WTC11 (cell line): ENCODE measurements at places on chromosomes 12 and 14.

DNA sequence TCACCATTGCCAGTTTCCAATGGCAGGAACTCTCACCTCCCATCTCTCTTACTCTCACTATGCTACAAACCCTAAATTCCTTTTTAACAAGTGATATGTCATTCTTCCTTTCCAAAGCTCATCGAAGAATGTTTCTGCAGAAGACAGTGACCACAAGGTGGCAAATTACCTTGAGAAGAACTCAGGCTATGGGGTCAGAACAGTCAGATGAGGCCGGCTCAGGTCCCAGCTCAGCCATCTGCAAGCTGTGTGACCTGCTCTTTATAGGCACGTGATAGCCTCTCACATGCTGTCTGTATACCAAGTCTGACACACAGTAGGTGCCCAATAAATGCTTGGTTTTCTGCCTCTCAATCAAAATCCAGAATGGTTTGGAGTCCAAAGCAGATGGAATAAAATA lies 80.7 kb downstream of the FOXN3 start:
- no peak for DNase-seq

DNA sequence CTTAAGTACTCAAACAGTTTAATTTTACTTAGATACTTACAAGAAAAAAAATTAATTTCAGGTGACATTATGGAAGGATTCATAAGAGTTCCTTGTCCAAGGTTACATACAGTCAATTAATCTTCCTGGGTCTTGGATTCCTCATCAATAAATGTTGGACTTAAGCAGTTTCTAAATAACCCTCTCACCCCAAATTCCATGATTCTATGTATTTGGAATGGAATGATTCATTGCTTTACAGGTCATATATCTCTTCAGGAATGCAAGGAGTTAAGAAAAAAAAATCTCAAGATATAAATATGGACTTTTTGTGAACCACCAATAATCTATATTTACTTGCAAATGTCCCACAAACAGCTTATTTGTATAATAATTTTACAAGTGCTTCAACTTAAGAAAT lies 84.2 kb upstream of the BMP4 start:
- DNase-seq, result no peak

GRCh38 chr12:128388461-128389000 lies 121.6 kb downstream of the TMEM132C start:
- no peak for DNase-seq

- DNase-seq, result no peak
Measured at GRCh38 chr12:88868050-88868449, 287.8 kb upstream of the KITLG start.

DNA sequence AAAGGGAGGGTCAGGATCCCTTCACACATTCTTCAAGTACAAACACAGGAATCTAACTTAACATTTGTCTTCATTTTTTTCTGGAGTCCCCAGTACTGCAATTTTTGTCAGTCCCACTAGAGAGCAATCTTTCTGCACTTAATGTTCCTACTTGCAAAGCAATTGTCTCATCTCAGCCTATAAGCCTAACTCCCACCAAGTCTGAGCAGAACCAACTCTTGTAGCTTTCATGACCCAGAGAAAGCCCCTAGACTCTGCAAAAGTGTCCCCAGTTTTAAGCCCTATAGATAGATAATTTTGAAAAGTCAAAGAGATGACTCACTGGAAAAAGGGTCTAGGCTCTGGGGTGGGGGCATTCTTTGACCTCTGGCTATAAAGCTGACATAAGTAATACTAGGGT lies 1.8 kb upstream of the ZBTB39 start:
- DNase-seq, result no peak

- no peak for DNase-seq
Measured at GRCh38 chr14:96737881-96738280, 59.3 kb upstream of the VRK1 start.

- DNase-seq, result no peak
Measured at GRCh38 chr14:72801836-72802587, 91.9 kb downstream of the DPF3 start.
